CD4-positive, alpha-beta T cell treated with Interleukin-6 at 100 ng/mL for 8 hours (primary cell): ENCODE measurements at places on chromosomes 1 and 21.

DNA sequence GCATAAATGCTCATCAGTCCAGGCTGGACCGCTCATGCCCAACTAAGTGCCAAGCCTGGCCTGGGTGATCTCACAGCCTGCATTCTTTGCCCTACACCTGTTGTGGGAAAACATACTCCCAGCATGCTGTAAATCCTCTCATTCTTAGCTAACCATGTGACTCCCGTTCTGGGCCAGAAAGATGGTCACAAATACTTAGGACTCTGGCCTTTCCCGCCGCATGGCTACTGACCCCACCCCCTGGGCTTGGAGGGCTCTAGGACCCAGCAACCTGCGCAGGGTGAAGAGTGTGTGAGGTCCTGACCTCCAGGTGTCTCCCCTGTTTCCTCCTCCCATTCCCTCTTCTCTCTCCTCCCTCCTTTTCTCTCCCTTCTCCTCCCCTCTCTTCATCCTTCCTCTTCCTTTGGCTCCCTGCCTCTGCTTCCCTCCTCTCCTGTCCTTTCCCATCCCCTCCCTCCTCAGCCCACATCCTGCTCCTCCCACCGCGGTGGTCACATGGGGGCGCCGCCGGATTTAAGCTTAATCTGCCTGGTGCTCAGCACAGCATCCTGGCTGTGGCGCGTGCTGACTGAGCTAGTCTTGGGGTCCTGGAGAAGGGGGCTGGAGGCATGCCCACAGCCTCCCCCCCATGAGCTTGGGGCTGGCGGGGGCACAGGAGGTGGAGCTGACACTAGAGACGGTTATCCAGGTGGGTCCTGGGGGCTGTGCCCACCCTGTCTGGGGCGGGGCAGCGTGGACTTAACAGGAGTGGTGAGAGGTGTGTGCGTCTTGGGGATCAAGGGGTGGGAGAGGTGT, at the start of gene CROCC:
Gene CROCC, plus strand, starts transcription at position 541 of the 795 bp plus-strand sequence. Its CDS starts 88 bp downstream, at position 629.
- DNase-seq, result peak; percentile 42

DNA sequence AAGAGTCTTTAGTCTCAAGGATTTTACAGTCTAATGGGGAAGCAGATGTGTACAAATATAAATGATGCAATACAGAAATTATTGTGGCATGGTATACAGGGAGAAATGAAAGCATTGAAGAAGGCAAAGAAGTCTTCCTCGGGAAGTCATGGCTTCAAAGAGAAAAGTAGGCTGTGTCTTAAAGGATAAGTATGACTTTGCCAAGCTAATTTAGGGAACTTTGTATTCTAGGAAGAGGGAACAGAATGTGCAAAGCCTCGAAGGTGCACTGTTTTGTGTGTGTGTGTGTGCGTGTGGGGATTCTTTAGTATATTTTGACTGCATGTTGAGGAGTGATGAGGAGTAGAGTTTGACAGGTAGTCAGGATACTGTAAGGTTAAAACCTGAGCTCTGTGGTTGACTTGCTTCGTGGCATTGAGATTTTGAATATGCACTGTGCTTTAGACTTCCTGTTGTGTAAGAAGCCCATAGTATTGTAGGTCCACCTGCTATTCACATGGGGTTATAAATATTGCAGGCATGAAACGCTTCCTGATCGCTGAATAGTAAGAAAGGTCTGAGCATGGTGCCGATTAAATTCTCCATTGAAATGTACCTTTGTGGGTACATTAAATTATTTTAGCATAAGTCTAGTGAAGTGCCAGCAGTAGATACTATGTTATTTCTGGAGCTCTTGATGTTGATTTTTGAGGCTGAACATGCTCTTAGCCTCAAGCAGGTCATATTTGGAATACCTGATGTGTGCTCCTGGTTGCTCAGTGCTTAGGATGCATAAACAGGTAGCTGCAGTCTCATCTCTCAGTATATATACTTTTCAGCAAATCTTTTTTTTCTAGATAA, 8.0 kb downstream of the SMAP2 start:
- DNase-seq, result peak; percentile 67

GRCh38 chr1:86773341-86774288, 69.2 kb downstream of the SH3GLB1 start:
- no peak for DNase-seq

DNA sequence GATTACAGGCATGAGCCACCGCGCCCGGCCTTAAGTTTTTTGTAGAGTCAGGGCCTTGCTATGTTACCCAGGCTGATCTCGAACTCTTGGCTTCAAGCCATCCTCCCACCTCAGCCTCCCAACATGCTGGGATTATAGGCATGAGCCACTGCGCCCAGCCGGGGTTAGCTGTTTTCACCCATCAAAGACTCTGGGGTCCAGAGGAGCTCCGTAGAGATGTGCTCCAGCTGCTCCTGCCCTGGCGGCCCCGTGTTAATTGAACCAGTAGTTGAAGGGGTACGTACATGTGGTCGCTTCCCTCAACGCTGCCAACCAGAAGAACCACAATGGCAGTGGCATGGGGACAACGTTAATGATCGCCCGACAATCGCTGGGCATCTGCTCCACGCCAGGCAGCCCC, 72.0 kb downstream of the NPHP4 start:
- DNase-seq, result no peak

DNA sequence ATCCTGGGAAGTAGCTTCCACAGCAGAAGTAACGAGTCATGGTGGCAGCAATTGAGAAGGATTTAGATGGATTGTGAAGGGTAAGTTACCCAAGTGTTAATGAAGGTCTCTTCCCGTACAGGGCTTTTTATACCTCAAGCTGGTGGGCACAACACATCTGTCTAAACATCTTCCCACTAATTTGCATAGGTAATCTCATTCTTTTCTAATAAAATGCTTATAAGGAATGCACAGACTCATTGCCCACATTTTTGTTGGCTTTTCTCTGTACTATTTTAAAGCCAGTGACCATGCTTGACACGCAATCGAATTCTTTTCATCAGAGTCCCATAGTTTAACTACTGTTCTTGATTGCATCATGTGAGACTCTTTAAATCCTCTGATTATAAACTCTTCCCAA, at the start of gene KRTAP7-1:
Gene KRTAP7-1, minus strand, starts transcription at position 101 of the 400 bp plus-strand sequence. Its CDS starts 61 bp downstream, at position 40.
- DNase-seq, result no peak

GRCh38 chr21:29265690-29266479, 32.8 kb upstream of the BACH1 start:
- no peak for DNase-seq

DNA sequence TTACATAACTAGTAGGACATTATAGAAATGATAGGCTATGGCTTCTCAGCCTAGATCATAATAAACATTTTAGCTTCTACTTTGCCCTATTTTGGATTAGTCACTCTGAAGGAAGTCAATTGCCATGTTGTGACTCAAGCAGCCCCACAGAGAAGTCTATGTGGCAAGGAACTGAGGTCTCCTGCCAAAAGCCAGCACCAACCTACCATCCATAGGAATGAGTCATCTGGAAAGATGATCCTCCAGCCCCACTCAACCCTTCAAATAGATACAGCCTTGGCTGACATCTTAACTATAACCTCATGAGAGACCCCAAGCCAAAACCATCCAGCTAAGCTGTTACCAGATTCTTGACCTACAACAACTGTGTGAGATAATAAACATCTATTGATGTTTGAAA, 76.3 kb upstream of the BEND5 start:
- DNase-seq, result no peak

GRCh38 chr1:27392096-27392777, at the start of gene GPR3:
GPR3 (plus strand) TSS chr1:27392622; CDS start chr1:27393799, 1,177 bp downstream.
- peak; percentile 91 for DNase-seq
